Jurkat, Clone E6-1 (cell line): ENCODE measurements at places on chromosomes 5 and 9.

DNA sequence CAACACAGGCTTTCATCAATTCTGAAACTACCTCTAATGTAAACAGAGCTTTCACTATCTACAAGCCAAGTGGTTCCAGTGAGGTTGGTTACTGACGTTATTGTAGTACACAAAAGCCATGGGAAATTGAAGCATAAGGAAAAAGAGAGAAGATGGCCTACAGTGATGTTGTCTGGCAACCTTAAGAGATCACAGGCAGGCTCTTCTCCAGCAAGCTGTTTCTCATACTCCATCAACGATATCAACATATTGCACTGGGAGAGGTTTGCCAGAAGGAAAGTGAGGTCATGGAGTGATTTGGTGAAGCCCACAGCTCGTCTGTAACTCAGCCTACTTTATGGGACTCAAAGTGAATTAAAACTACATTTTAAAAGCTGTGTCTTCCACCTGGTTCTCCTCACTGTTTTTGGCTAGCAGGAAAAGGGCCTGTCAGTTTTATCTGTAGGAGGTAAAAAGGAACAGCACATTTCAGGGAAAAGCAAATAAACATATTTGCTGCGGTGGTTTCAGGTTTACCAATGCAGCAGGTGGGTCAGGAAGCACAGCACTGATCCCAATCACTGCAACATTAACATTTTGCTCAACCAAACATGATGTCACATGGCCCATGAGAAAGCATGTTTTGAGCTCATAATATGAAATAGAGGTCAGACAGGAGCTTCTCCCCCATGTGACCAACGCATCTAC, 72.9 kb downstream of the ARSB start:
- no peak for DNase-seq

GRCh38 chr5:160448886-160449285, 27.2 kb downstream of the PTTG1 start:
- DNase-seq, result no peak

DNA sequence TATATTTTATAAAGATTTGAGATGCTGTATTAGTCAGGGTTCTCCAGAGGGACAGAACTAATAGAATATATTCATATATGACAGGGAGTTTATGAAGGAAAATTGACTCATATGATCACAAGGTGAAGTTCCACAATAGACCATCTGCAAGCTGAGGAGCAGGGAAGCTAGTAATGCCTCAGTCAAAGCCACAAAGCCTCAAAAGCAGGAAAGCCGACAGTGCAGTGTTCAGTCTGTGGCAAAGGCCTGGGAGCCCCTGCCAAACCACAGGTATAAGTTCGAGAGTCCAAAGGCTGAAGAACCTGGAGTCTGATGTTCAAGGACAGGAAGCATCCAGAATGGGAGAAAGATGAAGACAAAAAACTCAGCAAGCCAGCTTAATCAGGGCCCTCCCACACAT, 382.2 kb downstream of the LRRC70 start:
- no peak for DNase-seq

GRCh38 chr5:23419115-23419514, 88.3 kb upstream of the PRDM9 start:
- DNase-seq, result no peak

- DNase-seq, result no peak
These were observed 28.1 kb upstream of the LRRTM2 start for GRCh38 chr5:138903130-138903775.
